ENCODE measurements at places on chromosomes 7 and 10.

DNA sequence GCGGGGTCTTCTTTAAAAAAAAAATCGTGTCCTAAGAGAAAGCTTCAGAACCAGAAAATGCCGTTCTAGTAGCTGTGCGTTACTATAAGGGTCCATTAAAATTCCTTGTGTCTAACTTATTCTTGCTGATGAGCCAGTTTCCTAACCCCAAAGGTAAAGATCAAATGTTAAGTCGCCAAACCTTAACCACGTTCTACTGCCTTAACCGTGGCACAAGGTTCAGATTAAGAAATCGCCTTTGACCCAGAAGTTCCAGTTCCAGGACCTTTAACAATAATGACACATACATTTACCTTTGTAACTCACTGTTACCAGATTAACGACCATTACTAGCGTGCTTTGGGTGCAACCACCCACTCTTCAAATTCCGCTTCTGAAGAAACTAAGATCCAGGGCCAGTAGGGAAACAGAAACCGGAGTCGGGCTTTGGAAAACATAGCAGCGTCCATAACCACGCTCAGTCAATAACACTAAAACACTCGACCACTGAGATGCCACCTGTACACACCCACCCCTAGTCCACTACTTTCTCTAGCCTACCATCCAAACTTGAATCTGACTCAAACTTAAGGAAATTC lies 620 bp downstream of the BET1 start:
- DNase-seq: no peak

DNA sequence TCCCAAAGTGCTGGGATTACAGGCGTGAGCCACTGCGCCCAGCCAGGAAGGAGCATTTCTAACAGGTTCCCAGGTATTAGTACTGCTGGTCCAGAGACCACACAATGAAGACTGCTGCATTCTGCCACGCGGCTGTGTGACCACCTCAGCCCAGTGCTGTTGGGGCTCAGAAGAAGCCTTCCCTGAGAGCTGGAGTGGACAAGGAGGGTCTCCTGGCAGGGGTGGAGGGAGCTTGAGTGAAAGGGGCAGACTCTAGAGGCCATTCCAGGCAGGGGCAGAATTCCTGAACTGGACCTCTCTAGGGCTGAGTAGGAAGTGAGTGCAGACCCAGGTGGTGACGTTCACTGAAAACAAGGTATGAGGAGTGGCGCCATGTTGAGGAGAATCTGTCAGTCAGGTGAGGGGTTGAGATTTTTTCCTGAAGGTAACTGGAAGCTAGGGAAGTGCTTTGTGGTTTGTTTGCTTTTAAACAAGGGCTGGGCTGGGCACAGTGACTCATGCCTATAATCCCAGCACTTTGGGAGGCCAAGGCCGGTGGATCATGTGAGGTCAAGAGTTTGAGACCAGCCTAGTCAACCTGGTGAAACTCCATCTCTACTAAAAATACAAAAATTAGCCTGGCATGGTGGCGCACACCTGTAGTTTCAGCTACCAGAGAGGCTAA lies 67.6 kb downstream of the TACC2 start:
- DNase-seq: no peak

GRCh38 chr7:15862781-15863165 lies 176.3 kb upstream of the MEOX2 start:
- DNase-seq: no peak

DNA sequence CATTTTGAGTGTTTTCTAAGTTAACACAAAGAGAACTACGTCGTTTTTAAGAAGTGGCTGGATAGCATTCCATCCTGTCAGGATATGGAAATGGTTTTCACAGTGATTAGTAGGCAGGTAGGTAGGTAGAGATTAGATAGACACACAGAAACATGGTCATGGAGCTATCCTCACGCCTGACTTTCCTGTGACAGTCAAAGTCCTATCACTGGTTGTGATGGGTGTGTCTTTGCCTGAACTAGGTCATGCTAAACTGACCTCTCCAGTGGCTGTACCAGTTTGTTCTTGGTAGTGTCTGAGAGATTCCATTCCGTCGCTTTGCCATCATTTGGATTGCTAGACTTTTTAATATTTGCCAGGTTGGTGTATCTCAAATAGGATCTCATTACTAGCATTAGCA lies 28.2 kb downstream of the FKBP6 start:
- no peak for DNase-seq

DNA sequence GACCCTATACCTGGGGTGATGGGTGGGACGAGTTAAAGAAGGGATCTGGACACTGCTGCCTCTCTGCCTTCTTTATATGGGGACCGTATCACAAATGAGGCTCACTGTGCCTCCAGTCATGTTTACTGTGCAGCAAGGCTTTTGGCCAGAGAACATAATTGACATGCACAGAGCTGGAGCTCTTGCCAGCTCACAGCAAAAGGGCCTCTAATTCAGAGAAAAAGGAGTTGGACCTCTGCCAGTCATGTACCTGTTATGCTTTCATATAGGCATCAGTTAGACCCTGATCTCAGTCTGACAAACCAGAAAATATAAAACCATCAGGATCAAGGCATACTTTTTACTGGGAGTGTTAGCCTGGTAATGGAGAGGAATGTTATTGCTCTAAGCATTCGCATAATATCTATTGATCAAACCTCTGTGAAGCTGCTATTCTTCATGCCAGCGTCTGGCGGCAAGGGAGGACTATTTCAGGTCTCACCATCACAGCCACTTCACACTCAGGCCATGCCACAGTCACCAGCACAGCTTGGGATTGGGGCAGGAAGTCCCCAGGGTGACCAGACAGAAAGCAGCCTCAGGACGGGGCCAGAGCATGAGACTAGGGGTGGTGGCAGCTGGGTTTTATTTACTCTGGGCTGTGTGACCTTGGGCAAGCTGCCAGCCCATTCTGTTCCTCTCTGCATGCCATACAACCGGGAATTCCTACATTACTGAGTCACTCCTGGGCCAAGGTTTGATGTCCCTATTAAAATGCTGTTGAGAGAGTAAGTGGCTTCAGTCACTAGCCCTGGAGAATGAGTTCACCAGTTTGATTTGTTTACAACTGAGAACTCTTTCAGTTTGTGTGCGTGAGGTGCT lies 90.1 kb downstream of the NPSR1 start:
- no peak for DNase-seq

GRCh38 chr7:16668049-16668858 lies 22.3 kb downstream of the BZW2 start:
- no peak for DNase-seq

DNA sequence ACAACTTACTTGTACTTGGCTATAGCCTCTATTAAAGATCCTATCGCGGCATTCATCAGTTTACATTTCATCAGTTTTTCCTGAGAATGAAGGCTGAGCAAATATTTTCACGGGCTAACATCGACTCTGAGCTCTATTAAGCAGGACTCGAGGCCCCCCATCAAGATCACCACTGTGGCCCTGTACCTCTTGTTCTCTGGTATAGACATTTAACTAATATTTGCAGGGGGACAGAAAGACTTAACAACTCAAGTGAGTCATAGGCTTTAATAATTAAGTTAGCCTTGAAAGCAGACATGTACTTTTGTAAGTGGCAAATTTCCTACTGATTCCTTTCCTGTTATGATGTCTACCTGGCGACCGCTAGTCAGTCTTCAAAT lies 45.4 kb downstream of the DOCK4 start:
- no peak for DNase-seq

All from stimulated activated CD8-positive, alpha-beta memory T cell treated with anti-CD3 and anti-CD28 coated beads, Interleukin-4, amount 100 ng/mL, for 4 hours (primary cell).